Amniotic stem cell (primary cell): ENCODE measurements at places on chromosomes 13 and 19.

GRCh38 chr13:45258334-45258675, 57.5 kb upstream of the KCTD4 start:
- no peak for DNase-seq

DNA sequence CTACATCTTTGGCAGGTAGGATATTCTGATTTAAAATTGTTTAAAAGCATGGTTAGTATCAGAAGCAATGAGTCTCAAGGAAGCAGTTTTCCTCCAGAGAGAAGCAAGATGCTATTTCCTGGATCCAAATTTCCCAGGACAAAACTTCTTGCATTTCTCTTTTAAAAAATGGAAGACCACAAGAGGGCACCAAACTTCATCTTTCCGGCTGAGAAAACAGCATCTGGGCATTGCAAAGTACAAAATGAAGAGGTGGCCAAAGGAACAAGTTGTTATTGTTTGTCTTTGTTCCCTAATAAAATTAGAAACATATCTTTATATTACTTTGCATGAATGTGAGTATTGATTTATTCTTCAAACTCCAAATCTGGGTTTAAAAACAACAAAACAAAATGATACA, 60.0 kb upstream of the LRCH1 start:
- DNase-seq, result peak; percentile 17

DNA sequence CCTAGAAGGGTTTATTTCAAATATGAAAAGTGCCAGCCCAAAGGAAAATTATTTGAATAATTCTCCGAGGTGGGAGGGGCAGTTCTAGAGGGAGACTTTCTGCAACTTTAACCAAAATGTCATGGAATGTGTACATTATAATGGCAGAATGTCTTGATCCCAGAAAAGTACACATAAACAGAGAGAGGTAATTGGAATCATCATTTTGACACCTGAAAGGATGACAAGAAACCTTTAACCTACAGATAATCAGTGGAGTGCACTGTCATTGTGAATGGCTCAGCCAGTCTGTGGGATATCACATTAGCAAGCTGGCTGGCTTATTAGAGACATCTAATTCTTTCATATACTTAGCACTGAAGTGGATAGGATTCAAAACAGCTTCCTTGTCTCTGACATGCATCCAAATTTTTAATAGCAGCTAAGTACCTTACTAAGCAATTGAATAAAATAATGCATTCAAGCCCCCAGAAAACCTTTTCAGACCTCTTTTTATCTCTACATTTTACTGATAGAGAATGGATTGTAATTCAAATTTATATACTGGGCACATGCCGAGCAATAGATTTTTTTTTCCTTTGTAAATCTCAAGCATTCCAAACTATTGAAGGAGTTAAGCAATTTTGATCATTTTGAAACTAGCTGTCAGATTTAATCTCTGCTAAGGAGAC, 468.6 kb downstream of the COG6 start:
- no peak for DNase-seq

GRCh38 chr19:5587071-5587455, 19.3 kb upstream of the TINCR start:
- DNase-seq, result no peak

DNA sequence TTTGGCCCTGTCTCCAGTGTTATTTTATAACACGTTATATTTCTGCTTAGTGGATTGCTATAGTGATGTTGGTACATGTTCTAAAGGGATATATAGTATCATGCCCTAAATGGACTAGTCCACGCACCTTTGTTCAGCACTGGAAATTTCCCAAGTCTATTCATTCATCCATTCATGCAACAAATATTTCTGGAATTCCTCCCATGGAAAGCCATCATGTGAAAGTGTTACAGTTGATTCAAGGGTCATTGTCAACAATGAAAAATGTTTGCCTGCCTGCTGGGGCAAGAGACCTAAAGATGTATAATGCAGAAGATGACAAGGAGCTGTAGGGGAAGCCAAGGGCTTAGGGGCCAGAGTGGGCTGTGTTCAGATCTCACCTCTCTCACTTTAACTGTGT, 10.8 kb upstream of the HSPH1 start:
- DNase-seq, result peak; percentile 6

DNA sequence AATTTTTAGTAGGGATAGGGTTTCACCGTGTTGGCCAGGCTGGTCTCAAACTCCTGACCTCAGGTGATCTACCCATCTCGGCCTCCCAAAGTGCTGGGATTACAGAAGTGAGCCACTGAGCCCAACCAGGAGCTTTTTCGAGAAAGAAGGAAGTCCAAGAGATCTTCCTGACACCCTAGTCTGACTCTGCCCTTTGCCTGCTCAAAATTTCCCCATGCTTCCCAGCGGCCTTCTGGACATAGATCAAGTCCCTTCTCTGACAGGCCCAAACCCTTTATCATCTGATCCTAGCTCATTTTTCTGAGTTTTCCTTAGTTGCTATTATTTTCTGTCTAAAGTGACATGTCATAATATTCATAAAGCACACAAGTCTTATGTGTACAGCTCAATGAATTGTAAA, 1.5 kb upstream of the BAX start:
- no peak for DNase-seq

DNA sequence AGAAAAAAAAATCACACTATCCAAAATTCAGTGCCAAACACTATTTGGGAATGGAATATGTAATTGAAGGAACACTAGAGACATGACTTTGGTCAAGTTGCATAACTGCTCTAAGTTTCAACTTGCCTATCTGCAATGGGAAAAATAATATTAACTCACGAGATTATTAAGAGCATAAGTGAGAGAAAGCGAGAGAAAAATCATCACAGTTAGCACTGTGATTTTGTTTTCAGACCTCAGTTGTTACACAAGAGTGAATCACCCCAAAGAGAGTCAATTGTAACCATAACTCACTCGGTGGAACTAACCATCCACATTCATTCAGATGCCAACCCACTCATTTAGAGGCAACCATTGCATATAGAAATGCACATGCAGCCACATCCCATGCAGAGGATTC, 147.1 kb downstream of the NHLRC3 start:
- DNase-seq, result no peak

DNA sequence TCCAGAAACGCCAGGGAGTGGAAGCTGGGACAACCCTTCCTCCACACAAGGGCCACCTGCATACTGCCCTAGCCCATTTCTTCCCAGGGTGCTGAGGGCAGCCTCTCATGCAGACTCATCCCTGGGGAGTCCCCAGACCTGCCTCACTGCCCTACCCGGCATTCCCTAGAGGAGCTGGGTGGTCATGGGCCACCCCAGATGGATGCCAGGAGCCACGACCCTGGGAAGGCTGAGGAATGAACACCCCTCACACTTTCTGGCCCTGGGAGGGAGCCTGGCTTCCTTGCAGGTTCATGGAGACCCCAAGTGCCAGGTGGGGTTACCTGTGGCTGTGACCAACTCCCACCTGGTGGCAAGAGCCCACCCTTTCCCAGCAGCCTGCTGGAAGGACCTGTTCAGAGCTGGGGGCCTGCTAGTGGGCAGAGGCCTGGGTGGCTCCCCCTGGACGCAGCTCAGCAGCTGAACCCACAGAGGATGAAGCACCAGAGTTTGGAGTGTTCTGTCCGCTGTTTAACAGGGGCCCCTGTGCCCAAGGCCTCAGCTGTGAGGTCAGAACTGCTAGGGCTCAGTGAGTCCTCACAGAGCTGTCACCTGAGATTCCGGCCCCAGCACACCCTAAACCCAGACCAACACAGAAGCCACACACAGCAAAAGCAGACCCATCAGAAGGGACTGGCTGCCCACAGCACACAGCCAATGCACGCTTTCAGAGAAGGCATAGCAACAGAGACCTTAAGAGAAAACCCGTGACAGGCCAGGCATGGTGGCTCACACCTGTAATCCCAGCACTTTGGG, 6.6 kb downstream of the ACP4 start:
- DNase-seq, result no peak

DNA sequence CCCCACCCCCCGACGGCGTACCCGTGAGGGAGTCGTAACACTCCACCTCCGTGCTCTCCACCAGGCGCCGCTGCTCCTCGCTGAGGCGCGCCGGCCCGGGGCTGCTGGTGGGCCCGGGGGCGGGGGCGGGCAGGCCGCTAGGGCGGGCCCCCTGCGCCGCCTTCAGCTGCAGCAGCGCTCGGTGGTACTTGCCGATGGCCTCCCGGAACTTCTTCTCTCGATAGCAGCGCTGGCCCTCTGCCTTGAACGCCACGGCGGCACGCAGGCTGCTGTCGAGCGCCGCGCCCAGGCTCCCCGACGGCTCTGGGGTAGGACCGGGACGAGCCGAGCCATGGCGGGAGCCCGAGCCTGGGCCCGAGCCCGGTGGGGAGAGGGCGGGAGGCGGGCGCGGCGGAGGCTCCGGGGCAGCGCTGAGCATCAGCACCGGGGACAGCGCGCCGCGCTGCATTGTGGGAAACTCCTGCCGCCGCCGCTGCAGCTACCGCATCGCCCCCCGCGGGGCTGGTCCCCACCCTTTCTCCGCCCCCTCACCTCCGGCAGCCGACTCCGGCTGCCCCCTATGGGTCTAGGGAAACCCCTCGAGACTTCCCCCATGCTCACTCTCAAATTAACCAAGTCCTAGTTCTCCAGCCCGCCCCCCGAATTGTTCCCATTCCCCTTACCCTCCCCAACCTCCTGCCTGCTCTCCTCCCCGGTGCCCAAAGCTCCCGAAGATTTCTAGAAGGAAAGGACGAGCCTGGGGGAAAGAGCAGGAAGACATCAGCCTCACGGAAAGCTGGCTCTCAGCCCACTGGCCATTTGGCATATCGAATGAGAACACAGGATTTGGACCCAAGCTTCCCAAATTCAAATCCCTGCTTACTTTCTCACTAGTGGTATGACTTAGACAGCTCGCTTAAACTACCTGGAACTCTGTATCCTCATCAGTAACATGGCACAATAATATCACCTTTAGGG, at the start of gene TTC9B:
TTC9B (minus strand) TSS at position 451 of the 957 bp plus-strand sequence; CDS start at position 448, 3 bp downstream.
- no peak for DNase-seq

DNA sequence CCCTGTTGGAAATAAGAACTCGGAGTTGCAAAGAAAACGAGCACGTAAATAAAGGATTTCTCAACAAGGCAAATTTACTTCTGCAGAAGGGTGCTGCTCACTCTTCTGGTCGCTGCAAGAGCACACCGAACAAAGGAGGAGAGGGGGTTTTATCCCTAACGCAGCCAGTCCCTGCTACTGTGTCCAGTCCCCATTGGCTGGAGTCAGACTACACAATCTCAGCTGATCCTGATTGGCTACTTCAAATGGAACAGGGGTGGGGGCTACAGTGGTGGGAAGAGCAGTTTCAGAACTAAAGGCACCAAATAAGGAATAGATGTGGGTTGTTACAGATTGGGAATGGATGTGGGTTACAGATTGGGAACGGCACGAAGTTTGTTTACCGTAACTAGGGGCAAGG, 63.9 kb upstream of the MCF2L start:
- DNase-seq, result no peak

- no peak for DNase-seq
These were observed 115.8 kb downstream of the DNAJC15 start for GRCh38 chr13:43139211-43139610.

GRCh38 chr13:21938168-21938567, 267.3 kb downstream of the FGF9 start:
- no peak for DNase-seq

GRCh38 chr13:31952641-31953380, 78.8 kb upstream of the FRY start:
- DNase-seq, result no peak

- DNase-seq, result peak; percentile 99
These were observed at the start of the genes ADAT3 and SCAMP4 for GRCh38 chr19:1905110-1905862. Gene ADAT3, plus strand, starts transcription at chr19:1905399. Its CDS starts 6,649 bp downstream, at chr19:1912048. Gene SCAMP4, plus strand, starts transcription at chr19:1905399. Its CDS starts 9,621 bp downstream, at chr19:1915020.

GRCh38 chr13:56864451-56864850, 276.3 kb upstream of the PRR20A start:
- DNase-seq, result no peak

GRCh38 chr19:19650331-19650730, 6.9 kb upstream of the GMIP start:
- no peak for DNase-seq

- DNase-seq, result no peak
These were observed 30.4 kb downstream of the COL4A1 start for GRCh38 chr13:110276553-110276950.

- DNase-seq, result no peak
These were observed 142.3 kb downstream of the DPF1 start for GRCh38 chr19:38081547-38082255.

- DNase-seq, result peak; percentile 68
These were observed 832 bp upstream of the ZNF491 start for GRCh38 chr19:11797491-11797890.

GRCh38 chr19:2413629-2414028, 13.8 kb downstream of the TIMM13 start:
- DNase-seq, result no peak

- no peak for DNase-seq
These were observed 20.6 kb upstream of the TNFSF11 start for GRCh38 chr13:42553098-42554046.

GRCh38 chr19:8686549-8686948, 12.0 kb downstream of the ACTL9 start:
- DNase-seq, result no peak

DNA sequence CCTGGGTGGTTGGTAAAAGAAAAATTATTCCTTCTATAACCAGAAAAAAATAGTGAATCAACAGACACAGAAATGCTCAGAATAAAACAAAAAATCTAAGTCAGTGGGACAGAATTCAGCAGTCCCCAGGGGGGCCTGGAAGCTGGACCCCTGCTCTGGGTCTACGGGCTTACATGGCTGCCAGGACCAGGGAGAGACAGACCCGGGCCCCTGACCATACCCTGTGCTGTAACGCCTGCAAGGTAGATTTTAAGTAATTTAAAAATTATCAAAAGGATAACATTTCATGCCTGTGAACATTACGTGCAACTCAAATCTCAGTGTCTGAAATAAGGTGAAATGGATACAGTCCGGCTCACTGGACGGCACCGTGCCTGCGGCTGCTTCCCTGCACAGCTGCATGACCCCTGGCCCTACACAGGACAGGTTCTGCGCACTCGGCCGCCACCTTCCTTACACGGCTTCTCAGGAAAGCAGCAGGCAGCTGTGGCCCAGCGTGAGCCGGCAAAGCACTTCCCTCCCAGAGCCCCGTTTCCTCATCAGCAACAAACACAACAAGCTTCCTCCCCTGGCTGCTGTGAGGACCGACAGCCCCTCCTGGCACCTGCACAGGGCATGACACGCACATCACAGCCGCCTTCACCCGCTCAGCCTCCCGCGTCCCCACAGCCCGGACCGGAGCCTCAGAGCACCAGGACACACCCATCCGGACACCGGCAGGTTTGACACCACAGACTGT, 22.2 kb downstream of the RASA3 start:
- DNase-seq, result no peak

- no peak for DNase-seq
These were observed 41.8 kb upstream of the WASF3 start for GRCh38 chr13:26515721-26516120.

GRCh38 chr19:19279853-19280252, 6.8 kb upstream of the TM6SF2 start:
- no peak for DNase-seq
